ENCODE measurements at places on chromosomes 13 and 19.
A peak's percentile ranks its signal among the peaks of the same experiment; 100 is the strongest.

DNA sequence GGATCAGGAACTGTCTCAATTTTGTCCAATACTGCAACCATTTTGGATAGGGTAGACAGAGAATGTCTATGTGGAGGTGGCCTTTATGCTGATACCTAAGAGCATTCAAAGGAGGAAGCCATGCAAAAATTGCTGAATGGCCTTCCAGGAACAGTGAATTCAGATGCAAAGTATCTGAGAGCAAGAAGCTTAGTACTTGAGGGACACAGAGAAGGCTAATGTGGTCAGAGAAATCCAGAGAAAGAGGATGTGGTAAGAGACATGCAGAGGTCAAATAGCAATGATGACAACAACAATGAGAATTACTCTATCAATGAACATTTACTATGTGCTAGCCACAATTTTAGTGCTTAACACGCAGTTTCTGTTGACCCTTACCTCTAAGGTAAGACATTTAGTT lies 785.6 kb upstream of the KLHL1 start:
- no peak for DNase-seq

DNA sequence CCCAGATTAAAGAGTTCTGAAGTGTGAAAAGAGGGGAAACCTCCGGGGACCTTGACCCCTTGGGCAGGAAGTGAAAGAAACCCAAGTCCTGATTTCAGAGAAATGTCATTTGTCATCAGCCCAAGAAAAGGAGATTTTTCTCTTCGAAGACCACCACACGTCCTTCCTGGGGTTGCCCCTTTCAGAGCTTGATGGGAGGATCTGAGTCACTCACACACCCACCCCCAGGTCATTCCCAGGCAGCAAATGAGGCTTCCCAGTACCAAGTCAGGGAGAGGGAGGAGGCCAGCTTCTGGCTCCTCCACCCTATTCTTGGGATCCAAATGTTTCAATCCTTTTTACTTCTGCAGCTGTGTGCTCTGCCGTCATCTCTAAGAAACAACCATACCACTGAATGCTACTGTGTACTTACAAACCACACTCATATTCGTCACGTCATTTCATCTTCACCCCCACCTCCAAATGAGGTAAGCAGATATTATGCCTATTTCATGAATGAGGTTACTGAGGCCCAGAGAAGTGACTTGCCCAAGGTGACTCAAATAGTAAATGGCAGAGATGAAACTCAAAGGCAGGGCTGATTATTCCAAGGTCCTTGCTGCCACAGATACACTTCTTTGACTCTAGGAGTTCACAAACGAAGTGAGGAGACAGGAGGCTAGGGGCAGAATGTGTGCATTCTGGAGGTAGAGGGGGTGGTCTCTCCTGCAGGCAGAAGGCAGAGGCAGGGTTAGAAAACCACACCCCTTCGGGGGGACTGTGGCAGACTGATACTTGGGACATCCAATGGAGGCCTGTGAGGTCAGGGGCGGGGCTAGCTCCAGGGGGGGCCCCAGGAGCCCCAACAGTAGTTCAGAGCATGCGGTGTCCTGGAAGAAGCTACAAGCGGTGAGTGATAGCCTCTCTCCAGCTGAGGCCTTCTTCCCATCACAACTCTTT lies 5.0 kb upstream of the KMT2B start:
- no peak for DNase-seq

DNA sequence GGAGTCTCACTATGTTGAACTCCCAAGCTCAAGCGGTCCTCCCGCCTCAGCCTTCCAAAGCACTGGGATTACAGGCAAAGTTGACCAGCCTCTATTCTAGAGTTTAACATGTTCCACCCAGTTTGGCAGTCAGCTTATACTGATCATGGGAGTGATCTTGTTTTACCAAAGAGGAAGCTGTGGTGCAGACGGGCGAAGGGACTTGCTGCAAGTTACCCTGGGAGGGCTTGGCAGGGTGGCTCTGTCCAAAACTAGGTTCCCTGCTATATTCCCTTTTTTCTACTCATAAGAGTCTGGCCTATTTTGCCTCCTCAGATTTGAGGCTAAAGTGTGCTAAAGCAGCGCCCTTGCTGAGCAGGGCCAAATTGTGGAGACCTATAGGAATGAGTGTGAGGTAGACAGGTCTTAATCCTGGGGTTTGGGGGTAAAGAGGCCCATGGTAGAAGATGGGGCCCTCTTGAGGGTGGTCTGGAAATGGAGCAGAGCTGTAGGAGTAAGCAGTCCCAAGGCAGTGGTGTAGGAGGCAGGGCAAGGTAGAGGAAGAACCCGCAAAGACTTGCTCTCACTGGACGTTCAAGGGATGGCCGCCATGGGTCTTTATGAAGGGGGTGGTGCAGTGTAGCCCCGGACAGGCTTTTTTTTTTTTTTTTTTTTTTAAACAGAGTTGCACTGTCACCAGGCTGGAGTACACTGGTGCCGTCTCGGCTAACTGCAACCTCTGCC lies 3.3 kb downstream of the RPS19 start:
- DNase-seq = no peak

DNA sequence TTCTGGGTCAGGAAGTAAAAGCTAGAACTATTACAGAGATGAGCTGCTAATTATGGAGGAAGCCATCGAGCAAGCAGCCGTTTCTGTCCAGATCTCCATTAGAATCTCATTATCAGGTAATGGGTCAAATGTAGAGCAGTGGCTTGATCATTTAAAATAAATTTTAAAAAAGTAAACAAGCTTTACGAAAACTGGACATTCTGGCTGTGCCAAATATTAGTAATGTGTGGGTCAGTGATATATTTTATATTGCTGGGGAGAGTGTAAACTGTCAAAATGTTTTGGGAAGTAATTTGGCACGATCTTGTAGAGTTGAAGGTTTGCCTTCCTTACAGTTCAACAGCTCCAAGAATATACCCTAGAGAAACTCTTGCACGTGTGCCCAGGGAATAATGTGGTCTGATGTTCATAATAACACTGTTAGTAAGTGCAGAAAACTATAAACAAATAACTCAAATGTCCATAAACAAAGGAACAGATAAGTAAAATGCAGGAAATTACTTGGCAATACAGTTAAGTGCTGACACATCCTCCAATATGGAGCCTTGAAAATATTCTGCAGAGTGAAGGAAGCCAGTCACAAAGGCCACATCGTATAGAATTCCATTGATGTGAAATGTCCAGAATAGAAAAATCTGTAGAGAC lies 127.2 kb upstream of the UBL3 start:
- no peak for DNase-seq

GRCh38 chr13:79637133-79637763 lies 156.3 kb downstream of the NDFIP2 start:
- no peak for DNase-seq

- no peak for DNase-seq
Measured at GRCh38 chr13:26987486-26988013, 184.1 kb downstream of the USP12 start.

DNA sequence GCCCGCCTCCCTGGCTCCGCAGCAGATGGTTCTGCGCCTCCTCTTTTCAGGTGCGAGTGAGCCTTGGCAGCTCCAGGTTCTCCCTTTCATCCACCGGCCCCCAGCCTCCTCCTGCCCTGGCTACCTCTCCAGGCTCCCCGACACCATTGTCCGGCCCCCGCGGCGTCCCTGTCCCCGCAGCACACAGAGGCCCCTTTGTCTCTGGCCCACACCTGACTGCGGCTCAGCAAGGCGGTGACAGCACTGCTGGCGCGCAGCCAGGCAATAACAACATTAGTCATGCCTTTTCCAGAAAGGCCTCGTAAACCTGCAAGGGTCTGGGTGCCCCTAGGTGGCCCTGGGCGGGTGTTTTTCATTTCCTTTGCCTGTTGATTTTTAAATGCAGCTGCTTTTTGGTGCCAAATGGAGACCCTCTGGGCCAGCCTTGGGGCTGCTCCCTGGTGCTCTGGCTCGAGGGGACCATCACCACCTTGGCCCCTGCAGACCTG lies 73.2 kb upstream of the MEDAG start:
- DNase-seq = peak; percentile 36

- DNase-seq = no peak
Measured at GRCh38 chr19:50861010-50861409, 6.3 kb downstream of the KLK3 start.

GRCh38 chr13:113528101-113528812 lies 37.7 kb upstream of the DCUN1D2 start:
- DNase-seq = no peak

DNA sequence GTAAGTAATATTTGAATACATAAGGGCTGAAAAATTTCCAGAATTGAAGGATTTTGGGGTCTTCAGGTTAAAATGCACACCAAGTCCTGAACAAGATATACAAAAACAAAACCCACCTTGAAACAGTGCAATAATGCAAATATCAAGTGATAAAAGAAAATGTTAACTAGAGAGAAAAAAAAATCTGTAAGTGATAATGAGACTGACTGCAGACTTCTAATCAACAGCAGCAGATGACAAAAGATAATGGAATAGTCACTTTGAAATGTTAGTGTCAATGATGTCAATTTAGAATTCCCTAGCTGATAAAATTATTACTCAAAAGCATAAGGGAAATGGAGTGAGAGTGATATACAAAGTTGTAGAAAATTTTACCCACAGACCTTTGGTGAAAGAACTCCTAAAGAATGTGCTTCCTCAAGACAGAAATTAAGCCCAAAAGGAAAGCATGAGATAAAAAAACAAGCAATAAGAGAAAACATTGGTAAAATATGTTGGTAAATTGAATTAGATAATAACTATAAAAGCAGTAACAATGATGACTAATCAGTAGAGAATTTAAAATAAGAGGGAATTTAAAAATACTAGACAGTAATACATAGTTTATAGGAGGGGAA lies 12.4 kb upstream of the DGKH start:
- no peak for DNase-seq

- DNase-seq = no peak
Measured at GRCh38 chr13:110801044-110801443, 87.5 kb downstream of the ING1 start.

GRCh38 chr13:45607931-45608330 lies 7.6 kb downstream of the ERICH6B start:
- no peak for DNase-seq

GRCh38 chr13:102965802-102966201 lies 100.4 kb downstream of the SLC10A2 start:
- no peak for DNase-seq

DNA sequence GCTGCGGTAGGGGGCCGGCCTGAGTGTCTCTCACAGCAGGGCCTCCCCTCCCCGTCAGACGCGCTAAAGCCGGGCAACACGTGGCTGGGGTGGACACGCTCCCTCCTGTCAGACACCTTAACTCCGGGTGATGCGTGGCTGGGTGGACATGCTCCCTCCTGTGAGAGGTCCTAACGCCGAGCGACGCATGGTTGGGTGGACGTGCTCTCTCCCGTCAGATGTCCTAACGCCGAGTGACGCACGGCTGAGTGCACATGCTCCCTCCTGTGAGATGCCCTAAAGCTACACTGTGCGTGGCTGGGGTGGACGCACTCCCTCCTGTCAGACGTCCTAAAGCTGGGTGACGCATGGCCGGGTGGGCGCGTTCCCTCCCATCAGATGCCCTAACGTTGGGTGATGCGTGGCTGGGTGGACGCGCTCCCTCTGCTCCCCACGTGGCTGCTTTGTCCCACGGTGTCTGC lies 126.1 kb upstream of the MCF2L start:
- DNase-seq = no peak

DNA sequence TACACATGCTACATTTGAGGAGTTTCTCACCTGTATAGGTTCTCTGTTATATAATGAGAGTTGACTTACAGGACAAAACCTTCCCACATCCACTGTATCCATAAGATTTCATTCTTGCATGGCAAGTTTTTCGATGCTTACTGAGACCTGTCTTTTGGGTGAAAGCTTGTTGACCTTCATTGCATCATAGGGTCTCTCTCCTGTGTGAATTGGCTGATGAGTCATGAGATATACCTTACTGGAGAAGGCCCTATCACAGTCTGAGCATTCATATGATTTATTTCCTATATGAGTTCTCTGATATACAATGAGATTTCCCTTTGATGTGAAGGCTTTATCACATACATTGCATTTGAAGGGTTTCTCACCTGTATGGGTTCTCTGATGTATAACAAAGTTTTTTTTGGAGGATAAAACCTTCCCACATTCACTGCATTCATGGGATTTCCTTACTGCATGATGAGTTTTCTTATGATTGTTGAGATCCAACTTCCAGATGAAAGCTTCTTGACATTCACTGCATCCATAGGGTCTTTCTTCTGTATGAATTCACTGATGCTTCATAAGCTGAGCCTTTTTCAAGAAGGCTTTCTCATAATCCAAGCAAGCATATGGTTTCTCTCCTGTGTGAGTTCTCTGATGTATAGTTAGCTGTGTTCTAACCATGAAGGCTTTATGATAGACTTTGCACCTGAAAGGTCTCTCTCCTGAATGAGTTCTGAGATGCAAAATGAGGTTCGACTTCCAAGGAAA lies 25.7 kb downstream of the ZNF577 start:
- DNase-seq = no peak

All from progenitor cell of endocrine pancreas (in vitro differentiated cells).